Brain microvascular endothelial cell (primary cell): ENCODE measurements at places on chromosomes 12 and 14.
A peak's percentile ranks its signal among the peaks of the same experiment; 100 is the strongest.

DNA sequence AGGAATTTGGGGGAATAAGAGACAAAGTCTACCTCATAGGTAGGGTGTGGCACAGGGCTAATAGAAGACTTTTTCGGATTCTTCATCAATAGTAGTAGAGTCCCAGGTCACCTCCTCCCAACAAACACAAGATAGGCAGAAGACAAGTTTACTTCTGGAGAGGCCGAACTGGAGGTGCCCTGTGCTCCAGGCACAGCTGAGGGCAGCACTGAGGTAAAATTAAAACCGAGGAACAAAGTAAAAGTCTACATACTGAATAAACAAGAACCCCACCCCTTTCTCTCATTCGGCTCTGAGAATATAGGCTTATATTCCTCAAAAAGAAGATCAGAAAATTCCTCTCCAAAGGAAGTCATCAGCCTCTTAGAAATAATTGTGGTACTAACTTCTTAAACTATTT, 161.5 kb downstream of the SEC23A start:
- DNase-seq, result no peak

DNA sequence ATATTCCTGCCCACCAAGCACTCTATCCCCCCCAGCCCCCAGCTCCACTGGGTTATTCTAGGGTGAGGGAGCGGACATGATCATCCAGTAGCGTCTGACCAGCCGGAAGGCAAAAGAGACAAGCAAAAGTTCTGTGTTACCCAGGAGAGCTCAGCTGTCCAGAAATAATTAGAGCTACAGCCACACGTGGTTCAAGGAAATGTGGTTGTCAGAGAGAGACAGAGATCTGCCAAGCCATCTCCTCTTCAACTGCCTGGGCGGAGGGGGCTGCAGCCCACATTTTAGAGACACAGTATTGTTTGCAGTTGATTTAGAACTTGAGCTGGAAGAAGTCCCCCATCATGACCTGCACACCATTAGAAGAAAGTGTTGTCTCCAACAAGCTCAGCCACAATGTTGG, 30.4 kb downstream of the DAO start:
- no peak for DNase-seq

- DNase-seq, result peak; percentile 82
Observed at GRCh38 chr12:52372216-52373154, 5.2 kb upstream of the KRT85 start.

- DNase-seq, result no peak
Observed at GRCh38 chr12:52710730-52711129, 7.4 kb upstream of the KRT77 start.

DNA sequence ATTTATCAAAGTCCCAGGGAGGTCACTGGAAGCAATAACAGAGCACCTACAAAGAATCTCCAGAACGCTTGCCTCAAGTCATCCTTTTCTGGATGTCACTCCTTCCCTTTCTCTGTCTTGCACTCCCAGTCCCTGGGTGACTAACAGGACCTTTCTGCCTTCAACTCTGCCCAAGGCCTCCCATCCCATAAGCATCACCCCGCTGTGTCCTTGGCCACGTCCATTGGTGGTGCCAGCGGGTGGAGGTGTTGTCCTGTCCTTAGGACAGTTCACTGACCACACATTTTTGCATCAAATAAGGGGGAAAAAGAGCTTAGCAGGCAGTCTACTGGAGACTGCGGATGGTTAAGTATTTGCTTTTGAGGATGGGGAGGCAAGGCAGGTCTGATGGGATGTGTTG, 23.6 kb upstream of the PLEK2 start:
- no peak for DNase-seq

DNA sequence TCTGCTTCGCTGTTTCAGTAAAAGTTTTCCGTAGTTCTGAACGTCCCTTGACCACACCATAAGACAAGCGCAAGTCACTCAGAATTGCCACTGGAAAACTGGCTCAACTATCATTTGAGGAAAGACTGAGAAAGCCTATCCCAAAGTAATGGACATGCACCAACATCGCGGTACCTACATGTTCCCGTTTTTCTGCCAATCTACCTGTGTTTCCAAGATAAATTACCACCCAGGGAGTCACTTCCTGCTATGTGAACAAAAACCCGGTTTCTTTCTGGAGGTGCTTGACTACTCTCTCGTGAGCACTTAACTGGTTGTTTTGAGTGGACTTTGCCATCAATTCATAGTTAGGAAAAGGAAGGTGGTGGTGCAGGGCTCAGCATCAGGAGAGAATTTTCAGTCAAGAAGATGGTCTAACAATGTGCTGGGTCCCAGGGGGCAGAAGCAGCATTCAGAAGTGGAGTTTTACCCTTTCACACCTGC, 1.4 kb downstream of the EGLN3 start:
- DNase-seq, result no peak

GRCh38 chr12:82411546-82412230, 53.4 kb downstream of the METTL25 start:
- DNase-seq, result no peak

GRCh38 chr14:77421201-77421600, 2.1 kb downstream of the NOXRED1 start:
- no peak for DNase-seq

- DNase-seq, result no peak
Observed at GRCh38 chr12:121513464-121514183, 67.2 kb downstream of the KDM2B start.

DNA sequence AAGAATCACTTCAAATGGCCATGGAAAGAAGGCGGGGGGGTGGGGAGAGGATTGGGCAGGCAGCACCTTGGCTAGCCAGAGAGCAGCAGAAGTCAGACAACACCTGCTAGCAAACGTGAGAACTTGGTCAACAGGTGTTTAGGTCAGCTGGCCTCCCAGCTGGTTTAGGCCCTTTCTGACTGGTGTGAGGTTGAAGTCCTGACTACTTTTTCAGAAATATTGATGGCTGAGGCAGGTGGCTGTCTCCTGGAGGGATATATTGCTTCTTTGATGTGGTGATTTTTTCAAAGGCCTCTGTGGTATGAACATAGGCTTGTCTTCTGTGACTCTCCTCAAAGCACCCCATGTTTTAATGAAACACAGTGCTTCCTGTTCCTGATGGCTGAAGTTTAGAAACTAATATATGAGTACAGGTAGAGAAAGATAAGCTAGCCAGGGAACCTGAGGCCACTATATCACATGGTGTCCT, 238.2 kb upstream of the SSTR1 start:
- DNase-seq, result no peak

GRCh38 chr14:65631040-65631439, 218.5 kb downstream of the FUT8 start:
- no peak for DNase-seq

- DNase-seq, result no peak
Observed at GRCh38 chr14:53389202-53389601, 236.1 kb upstream of the DDHD1 start.

DNA sequence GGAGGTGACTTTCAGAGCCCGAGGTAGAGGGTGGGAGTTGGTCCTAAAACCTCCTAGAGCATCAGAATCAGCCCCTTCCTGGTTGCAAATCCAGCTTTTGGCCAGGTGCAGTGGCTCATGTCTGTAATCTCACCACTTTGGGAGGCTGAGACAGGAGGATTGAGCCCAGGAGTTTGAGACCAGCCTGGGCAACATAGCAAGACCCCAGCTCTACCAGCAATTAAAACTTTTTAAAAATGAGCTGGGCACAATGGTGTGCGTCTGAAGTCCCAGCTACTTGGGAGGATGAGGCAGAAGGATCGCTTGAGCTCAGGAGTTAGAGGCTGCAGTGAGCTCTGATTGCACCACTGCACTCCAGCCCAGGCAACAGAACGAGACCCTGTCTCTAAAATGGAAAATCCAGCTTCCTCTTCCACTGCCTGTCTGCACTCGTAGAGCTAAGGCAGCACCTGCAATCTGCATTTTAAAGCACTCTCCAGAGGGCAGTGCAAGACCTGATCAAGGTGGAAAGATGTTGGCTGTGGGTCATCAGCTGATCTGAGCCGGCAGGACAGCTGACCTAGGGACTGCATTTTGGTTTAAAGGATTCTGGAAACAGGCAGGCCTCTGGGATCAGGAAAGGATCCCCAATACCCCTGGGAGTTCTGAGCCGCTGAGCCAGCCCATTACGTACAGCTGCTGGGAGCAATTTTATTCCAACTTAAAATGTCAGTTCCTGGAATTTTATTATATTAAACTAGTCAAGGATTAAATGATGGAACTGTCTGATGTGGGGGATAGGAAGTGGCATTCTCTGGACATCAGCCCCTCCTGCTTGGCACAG, 1.8 kb upstream of the TESC start:
- DNase-seq, result no peak

GRCh38 chr14:70724944-70725343, 83.2 kb downstream of the TTC9 start:
- DNase-seq, result no peak

- DNase-seq, result no peak
Observed at GRCh38 chr12:10368206-10369171, 21.4 kb downstream of the KLRK1 start.

- DNase-seq, result no peak
Observed at GRCh38 chr12:64566122-64566521, 44.2 kb upstream of the RASSF3 start.

DNA sequence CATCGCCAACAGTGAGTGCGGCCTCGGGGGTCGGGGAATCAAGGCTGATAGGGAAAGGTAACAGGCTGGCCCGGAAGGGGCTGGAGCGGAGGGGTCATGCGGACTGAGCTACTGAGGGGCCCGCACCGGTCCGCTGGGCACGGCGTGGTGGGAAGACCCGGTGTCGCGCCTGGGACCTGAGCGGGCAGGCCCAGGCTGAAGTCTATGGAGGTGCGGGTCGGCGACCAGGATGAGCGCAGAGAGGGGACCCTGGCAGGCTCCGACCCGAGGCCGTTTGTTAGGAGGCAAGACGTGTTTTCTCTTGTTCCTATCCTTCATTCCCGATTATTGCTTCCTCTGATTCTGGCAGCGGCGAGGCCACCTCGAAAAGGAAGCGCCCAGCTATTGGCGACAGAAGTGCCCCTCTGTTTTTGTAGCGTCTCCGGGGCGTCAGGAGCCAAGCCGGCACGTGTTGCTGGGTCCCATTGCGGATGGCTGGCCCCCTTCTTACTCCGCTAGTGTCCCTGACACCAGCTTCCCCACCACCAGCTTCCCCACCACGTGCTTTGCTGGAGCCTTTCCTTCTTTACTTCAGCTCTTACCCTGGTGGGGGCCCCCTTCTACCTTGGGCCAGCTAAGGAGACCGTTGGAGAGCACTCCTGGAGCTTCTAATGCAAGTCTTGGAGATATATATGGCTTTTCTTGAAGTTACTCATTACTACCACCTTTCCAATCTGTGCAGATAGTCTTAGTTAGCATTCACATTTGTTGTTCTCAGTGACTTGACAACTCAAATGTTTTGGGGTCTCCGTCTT, 653 bp downstream of the PA2G4 start:
- no peak for DNase-seq

GRCh38 chr14:33835677-33836076, 115.2 kb downstream of the EGLN3 start:
- no peak for DNase-seq

- no peak for DNase-seq
Observed at GRCh38 chr14:29712601-29713000, 215.0 kb downstream of the PRKD1 start.

DNA sequence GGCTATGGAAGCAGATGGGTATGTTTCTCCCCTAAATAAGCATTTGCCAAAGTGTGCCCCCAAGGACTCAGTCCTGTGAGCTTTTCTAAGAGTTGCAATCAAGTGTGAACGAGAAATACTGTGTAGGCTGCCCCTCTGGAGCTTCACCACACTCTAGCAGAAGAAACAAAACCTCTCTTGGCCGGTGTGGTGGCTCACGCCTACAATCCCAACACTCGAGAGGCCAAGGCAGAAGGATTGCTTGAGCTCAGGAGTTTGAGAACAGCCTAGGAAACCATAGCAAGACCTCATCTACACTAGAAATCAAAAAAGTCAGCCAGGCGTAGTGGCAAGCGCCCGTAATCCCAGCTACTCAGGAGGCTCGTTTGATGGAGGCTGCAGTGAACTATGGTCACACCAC, 9.8 kb downstream of the VPS37B start:
- DNase-seq, result no peak

DNA sequence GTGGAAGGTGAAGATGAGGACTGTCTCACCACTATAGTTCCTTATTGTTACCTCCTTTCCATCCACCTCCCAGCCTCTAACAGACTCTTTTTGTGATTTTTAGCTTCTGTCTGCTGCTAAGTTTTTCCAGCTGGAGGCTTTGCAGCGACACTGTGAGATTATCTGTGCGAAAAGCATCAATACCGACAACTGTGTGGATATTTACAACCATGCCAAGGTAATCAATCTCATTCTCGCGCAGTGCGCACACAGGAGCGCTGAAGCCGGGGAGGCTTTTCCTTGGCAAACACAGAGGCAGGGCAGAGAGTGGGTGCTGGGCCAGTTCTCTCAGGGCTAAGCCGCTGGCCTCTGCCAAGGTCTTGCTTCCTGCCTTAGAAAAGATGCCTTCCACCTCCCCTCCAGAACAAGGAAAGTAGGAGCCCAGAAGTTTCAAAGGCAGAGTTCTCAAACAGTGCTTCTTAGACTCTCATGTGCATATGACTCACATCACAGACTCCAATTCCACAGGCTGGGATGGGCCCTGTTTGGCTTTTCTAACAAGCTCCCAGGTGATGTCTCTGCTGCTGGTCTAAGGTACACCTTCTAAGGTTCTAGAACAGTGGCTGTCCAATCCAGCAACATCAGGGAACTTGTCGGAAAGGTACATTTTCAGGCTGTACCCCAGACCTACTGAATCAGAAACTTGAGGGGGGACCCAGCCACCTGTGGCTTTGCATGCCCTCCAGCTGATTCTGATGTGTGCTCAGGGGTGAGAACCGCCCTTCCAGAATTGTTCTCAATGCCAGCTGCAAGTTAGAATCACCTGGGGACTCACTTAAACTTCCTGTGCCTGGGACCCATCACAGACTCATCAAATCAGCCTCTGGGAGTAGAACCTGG, 33.8 kb upstream of the PWP1 start:
- no peak for DNase-seq
